Smooth muscle cell of bladder (primary cell): ENCODE measurements at places on chromosomes 3 and 15. TPM values are rescaled to one million over a fixed set of nuclear protein-coding genes. Genes with fewer than 3 reads are reported as not detected.

Gene HAPLN3
- total RNA-seq: 4.7 and 9.8 TPM in 2 replicates

Gene ABI3BP
- total RNA-seq: 1.3 and 4.3 TPM in 2 replicates

Gene GATM
- 0.14 and 0.55 TPM in 2 replicates for total RNA-seq

Gene GOLGA8G
- under 0.01 TPM in 1 of 2 replicates, not detected in the other for total RNA-seq

Gene BFSP2
- not detected in 2 replicates for total RNA-seq

Gene CISH
- 0.57 and 1.3 TPM in 2 replicates for total RNA-seq

Gene MCF2L2
- total RNA-seq: 0.14 and 0.37 TPM in 2 replicates

Gene PPARG
- 16.2 and 18.6 TPM in 2 replicates for total RNA-seq

Gene RPSA
- 1,430 and 2,248 TPM in 2 replicates for total RNA-seq

Gene VIPR1
- total RNA-seq: not detected in 2 replicates

Gene PCLAF
- total RNA-seq: 14.7 and 32.0 TPM in 2 replicates

Gene RAB5A
- 37.7 and 40.6 TPM in 2 replicates for total RNA-seq

Gene ADGRG7
- not detected in 2 replicates for total RNA-seq

Gene NAALADL2
- 12.9 and 13.7 TPM in 2 replicates for total RNA-seq

Gene SCN5A
- 0.37 and 0.43 TPM in 2 replicates for total RNA-seq

Gene UROC1
- not detected in 2 replicates for total RNA-seq

Gene KIF7
- 13.1 and 18.7 TPM in 2 replicates for total RNA-seq
